ENCODE measurements at places on chromosomes 16 and 17.

- DNase-seq = no peak
Measured at GRCh38 chr17:74192950-74193781, 10.3 kb upstream of the RPL38 start.

- no peak for DNase-seq
Measured at GRCh38 chr17:77377710-77378235, 237.0 kb downstream of the SEC14L1 start.

GRCh38 chr16:31000671-31001382 is 9.6 kb downstream of the STX1B start:
- no peak for DNase-seq

- DNase-seq = no peak
Measured at GRCh38 chr16:62711797-62712196, 675.6 kb upstream of the CDH8 start.
